ENCODE measurements at places on chromosomes 12 and 14.

GRCh38 chr12:120698665-120699064, 11.6 kb upstream of the UNC119B start:
- DNase-seq = peak; percentile 40

DNA sequence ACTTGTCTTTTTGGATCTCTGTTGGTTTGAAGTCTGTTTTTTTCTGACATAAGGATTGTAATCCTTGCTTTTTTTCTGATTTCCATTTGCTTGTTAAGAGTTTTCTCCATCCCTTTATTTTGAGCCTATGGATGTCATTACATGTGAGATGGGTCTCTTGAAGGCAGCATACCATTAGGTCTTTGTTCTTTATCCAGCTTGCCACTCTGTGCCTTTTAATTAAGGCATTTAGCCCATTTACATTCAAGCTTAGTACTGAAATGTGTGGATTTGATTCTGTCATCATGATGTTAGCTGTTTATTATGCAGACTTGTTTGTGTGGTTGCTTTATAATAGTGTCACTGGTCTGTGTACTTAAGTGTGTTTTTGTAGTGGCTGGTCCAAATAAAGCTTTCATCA, 100.0 kb downstream of the CCDC91 start:
- DNase-seq = no peak

DNA sequence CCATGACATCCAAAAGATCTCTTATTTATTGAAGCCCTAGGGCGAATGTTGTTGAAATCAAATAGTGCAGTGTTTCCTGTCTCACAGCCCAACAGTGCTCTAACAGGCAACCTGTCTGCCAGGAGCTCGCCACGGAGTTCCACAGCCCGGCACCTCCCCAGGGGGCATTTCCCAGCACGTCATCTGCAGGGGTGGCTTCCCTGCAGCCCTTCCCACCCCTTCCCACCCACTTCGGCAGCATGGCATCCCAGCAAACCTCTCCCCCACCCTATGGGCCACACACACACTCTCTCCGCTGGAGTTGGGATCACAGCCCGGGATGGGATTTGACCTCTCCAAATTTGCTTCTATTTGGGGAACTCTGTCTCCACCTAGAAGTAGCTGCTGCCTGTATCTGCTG, 62.7 kb upstream of the C14orf180 start:
- DNase-seq = no peak

GRCh38 chr14:57769863-57770523, 95.9 kb downstream of the SLC35F4 start:
- DNase-seq = no peak

- DNase-seq = no peak
Measured at GRCh38 chr14:61621444-61621843, 73.9 kb upstream of the HIF1A start.
